Umbilical cord (tissue), 2 donors: ENCODE measurements at places on chromosomes 11 and 22. TPM values are rescaled to one million over a fixed set of nuclear protein-coding genes. Genes with fewer than 3 reads are reported as not detected.

The C11orf97 gene
- total RNA-seq, result not detected

The PPFIA1 gene
- 49.6 TPM for total RNA-seq

The CCDC81 gene
- total RNA-seq, result 64.3 TPM

The OR52I1 gene
- 5.5 TPM for total RNA-seq

The MMP7 gene
- 23.8 TPM for total RNA-seq

The TTLL1 gene
- total RNA-seq, result 11.8 TPM

The LMO2 gene
- 10.8 TPM for total RNA-seq

The WNT11 gene
- 2.9 TPM for total RNA-seq

The MOGAT2 gene
- total RNA-seq, result 1.9 TPM

The CHST1 gene
- 3.1 TPM for total RNA-seq

The CDHR5 gene
- not detected for total RNA-seq

The DDX10 gene
- 35.9 TPM for total RNA-seq

The CRYBA4 gene
- total RNA-seq, result not detected

The E2F8 gene
- 19.3 TPM for total RNA-seq

The TBX1 gene
- not detected for total RNA-seq

The FLRT1 gene
- 0.48 TPM for total RNA-seq

The OR10A6 gene
- 8.9 TPM for total RNA-seq

The DYNC2H1 gene
- 53.4 TPM for total RNA-seq

The TPBGL gene
- total RNA-seq, result 0.24 TPM

The RASSF7 gene
- total RNA-seq, result 1.7 TPM

The TRPM5 gene
- not detected for total RNA-seq

The SMCO4 gene
- 6.3 TPM for total RNA-seq

The PNPLA3 gene
- total RNA-seq, result 0.48 TPM

The ANO9 gene
- 5.1 TPM for total RNA-seq

The OVOL1 gene
- 1.4 TPM for total RNA-seq

The NRXN2 gene
- 43.6 TPM for total RNA-seq

The TNNT3 gene
- total RNA-seq, result 89.1 TPM

The SCO2 gene
- total RNA-seq, result not detected

The UEVLD gene
- total RNA-seq, result 36.1 TPM

The KDM4E gene
- 4.6 TPM for total RNA-seq

The OR11H1 gene
- total RNA-seq, result 1.4 TPM

The FOLR1 gene
- total RNA-seq, result 5.1 TPM

The MYOD1 gene
- not detected for total RNA-seq

The CLDN5 gene
- 8.7 TPM for total RNA-seq

The KCTD14 gene
- total RNA-seq, result 0.48 TPM

The LINC01488 gene
- 0.96 TPM for total RNA-seq
